Fibroblast of the aortic adventitia (primary cell): ENCODE measurements at places on chromosomes 6 and 20. TPM values are rescaled to one million over a fixed set of nuclear protein-coding genes. Genes with fewer than 3 reads are reported as not detected.

DNA sequence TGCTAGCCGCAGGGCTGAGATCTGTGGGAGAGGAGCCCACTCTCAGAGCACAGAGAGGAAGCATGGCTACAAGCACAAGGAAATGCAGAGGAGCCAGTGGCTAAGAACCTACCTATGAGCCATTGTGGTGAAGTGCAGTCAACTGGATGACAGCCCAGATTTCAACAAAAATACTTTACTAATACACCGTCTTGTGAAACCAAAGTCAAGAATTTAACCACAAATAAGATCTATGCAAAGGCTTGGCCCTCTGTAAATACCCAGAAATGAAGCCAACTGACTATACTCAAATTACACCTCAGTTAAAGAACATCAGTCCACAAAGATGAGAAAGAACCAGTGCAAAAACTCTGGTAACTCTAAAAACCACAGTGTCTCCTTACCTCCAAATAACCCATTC, 40.1 kb upstream of the PTCHD4 start:
- DNase-seq, result peak; percentile 84

TRIM10 gene
- total RNA-seq, result not detected in 2 replicates

- peak; percentile 31 for DNase-seq
Observed at GRCh38 chr6:141484711-141485110, 648.0 kb upstream of the GJE1 start.

DNA sequence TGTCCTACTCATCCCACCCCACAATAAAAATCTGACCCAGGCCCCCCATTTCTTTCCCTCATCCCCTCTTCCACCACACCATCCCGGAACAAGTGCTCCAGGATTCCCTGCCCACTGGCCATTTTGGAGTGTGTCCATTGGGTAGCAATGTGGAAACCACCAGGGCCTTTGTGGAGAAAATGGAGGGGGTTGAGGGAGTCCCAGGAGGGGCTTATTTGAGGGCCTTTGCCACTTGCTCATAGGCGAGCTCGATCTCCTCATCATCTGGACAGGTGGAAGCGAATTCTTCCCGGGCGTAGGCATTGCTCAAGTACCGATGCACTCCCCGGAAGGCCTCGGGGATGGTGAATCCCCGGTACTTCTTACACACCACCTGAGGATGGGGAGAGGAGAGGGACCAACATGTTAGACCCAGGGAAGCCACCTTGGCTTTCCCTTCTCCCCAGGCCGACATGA, 1.6 kb upstream of the DDAH2 start:
- DNase-seq, result no peak
